Panc1 (cell line): ENCODE measurements at places on chromosomes 13 and 19. TPM values are rescaled to one million over a fixed set of nuclear protein-coding genes. Genes with fewer than 3 reads are reported as not detected.
A peak's percentile ranks its signal among the peaks of the same experiment; 100 is the strongest.

DNA sequence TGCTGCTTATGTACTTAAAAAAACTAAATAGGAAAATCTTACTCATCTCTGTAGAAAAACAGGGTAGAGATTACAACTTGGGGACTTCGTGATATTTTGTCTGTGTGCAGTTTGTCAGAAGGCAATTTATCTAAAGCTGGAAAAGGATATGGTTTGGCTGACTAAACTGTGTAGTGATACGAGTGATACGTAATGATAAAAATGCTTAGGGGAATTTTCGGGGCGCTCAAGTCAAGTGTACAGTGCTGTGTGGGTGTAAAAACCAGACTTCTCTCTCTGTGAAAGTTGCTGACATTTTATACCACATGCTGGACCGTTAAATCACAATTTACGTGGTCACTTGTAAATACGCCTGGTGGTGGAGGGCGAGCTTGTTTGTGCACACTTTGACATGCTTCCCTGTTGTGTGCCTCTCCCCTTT lies 221.7 kb downstream of the KCNRG start:
- no peak overlapping the region for H3K4me3 ChIP-seq
- no peaks in the 10 kb centered on the region for H3K36me3 ChIP-seq
- DNase-seq, result no peak
- H3K4me1 ChIP-seq, result peaks cover 31% of the 10 kb centered on the region
- no peaks in the 10 kb centered on the region for H3K27me3 ChIP-seq

DNA sequence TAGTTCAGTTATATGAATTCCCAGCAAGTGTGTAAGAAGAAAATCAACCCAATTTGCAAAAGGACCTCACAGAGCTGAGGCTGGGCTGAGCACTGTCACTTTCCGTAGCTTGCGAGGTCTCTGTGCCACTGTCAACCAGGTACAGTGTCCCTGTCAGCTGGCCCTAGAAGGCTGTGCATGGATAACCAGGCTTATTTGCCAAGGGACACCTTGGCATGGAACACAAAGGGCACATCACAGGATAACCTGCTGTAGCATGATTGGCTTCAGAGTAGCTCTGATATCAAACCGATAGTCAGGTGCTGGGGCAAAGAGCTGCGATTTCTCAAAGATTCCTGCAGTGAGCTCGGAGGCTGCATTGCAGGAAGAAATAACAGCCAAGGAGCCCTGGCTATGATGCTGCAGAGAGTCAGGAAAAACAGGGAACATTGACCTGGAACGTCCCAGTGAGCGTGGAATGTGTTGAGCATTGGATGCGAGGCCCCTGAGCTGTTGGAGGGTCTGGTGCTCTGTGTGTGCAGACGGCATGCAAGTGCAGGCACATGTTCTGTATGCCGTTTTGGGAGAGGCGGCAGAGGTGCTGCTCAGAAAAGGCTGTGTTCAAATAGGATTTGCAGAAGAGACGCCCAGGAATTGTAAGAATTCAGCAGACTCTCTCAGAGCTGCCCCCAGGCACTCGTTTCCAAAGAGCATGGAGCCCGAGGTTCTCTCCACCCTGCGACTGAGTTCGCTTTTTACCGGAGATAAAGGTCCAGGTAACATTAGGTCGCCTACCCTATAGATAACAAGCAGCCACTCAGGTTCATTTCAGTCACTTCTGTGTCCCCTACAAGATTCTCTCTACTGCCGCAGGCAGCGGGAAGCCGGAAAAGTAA lies 213.5 kb upstream of the IRS2 start:
- no peak overlapping the region for H3K27ac ChIP-seq
- no peaks in the 10 kb centered on the region for H3K36me3 ChIP-seq
- H3K4me3 ChIP-seq, result no peak overlapping the region
- no peak for DNase-seq

DNA sequence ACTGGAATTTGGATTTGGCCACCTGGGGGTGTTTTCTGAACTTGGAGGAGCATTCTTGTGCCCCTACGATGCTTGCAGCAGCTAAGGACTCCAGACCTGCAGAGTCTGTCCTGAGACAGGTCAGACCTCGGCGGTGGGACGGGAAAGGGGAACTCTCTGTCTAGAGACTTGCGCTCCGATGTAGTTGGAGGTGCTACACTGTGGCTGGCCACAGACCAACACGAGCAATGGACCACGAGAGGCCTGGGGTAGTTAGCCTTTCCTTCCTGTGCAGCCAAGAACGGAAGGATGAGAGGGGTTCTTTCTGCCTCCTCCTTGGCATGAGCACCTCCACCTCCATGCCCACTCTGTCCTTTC lies 5.9 kb upstream of the GRAMD1A start:
- no peak overlapping the region for H3K4me3 ChIP-seq
- no peaks in the 10 kb centered on the region for H3K36me3 ChIP-seq
- no peak for DNase-seq
- H3K27ac ChIP-seq, result peak overlapping the region; percentile 55; the same call in 1 of the 2 replicates

DNA sequence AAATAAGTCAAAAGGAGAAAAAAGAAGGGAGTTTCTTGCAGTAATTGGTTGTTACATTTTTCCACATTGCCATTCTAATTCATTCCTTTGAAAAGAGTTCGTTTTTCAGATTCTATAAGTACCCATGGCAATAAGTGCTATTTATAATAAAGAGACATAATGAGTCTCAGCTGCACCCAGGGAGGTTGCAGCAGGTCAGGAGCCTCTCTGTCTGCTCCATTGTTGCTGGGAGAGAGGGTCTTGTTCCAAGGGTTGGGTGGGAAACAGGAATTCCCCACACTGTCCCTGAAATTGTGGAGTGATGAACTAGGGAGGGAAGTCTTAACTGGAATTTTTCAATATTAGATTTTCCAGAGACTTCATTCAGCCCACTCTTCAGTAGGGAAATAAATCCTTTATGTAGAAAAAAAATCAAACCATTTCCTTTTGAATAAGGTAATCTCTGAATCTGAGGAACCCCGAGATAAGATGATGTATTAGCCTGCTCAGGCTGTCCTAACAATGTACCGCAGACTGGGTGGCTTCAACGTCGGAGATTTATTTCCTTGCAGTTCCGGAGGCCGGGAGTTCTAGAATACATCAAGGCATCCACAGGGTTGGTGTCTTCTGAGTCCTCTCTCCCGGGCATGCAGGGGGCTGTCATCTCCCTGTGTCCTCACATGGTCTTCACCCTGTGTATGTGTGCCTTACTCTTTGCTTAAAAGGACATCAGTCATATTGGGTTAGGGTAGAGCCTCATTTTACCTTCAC lies 342.7 kb upstream of the TMTC4 start:
- H3K27me3 ChIP-seq, result no peaks in the 10 kb centered on the region
- H3K36me3 ChIP-seq, result no peaks in the 10 kb centered on the region
- no peak for DNase-seq
- H3K27ac ChIP-seq, result no peak overlapping the region
- H3K4me3 ChIP-seq, result no peak overlapping the region
- H3K4me1 ChIP-seq, result no peaks in the 10 kb centered on the region

ZNF135 gene
- total RNA-seq, result not detected

- no peaks in the 10 kb centered on the region for H3K4me1 ChIP-seq
- peak within 1 kb of the TSS; percentile 33 for H3K4me3 ChIP-seq
- DNase-seq, result peak; percentile 27
- H3K36me3 ChIP-seq, result no peaks in the 10 kb centered on the region
Observed at GRCh38 chr13:85799097-85799582, at the start of gene SLITRK6. SLITRK6 (minus strand) TSS chr13:85799419; CDS start chr13:85796508, 2,911 bp downstream.

DPF1 gene
- 7.5 TPM for total RNA-seq

PGLYRP2 gene
- total RNA-seq, result not detected

PRRG2 gene
- total RNA-seq, result 0.64 TPM

COPE gene
- 177 TPM for total RNA-seq

DNA sequence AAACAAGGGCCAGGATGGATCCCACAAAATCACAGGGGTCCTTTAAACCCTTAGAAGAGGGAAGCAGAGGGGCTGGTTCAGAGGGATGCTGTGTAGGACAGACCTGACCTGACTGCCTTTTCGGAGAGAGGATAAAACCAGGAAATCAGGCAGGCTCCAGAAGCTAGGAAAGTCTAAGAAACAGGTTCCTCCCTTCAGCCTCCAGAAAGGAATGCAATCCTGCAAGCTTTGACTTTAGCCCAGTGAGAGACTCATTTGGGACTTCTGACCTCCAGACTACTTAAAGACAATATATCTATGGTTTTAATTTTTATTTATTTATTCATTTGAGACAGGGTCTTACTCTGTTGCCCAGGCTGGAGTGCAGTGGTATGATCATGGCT lies 5.3 kb downstream of the RAB20 start:
- H3K27me3 ChIP-seq, result no peaks in the 10 kb centered on the region
- peaks cover 8% of the 10 kb centered on the region for H3K4me1 ChIP-seq
- no peaks in the 10 kb centered on the region for H3K36me3 ChIP-seq
- no peak for DNase-seq
- H3K27ac ChIP-seq, result peak overlapping the region; percentile 34; the same call in 1 of the 2 replicates

- H3K27ac ChIP-seq, result no peak overlapping the region
- no peak for DNase-seq
- H3K36me3 ChIP-seq, result peaks cover 9% of the 10 kb centered on the region; the same call in 1 of the 2 replicates
- no peaks in the 10 kb centered on the region for H3K4me1 ChIP-seq
- H3K27me3 ChIP-seq, result no peaks in the 10 kb centered on the region
Observed at GRCh38 chr13:99246100-99246499, 12.1 kb downstream of the GPR18 start.

DNA sequence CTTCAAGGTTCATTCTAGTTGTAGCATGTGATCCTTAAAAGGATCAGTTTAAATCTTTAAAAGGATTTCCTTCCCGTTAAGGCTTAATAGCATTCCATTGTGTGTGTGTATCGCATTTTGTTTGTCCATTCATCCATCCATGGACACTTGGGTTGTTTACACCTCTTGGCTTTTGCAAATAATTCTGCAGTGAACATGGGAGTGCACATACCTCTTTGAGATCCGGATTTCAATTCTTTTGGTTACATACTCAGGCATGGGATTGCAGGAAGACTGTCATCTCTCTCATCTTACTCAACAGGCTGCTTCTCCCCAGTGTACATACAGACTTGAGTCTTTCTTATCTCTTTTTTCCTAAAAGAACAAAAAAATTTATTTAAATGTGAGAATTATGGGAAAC lies 1.2 kb downstream of the RNF113B start:
- H3K4me3 ChIP-seq, result no peak overlapping the region
- no peaks in the 10 kb centered on the region for H3K36me3 ChIP-seq
- H3K27ac ChIP-seq, result peak overlapping the region; percentile 85
- no peaks in the 10 kb centered on the region for H3K27me3 ChIP-seq

GRCh38 chr19:3450796-3451411 lies 29.4 kb downstream of the SMIM24 start:
- peaks cover 6% of the 10 kb centered on the region for H3K4me1 ChIP-seq
- DNase-seq, result peak; percentile 91
- H3K4me3 ChIP-seq, result no peak overlapping the region

GRCh38 chr19:15393963-15394362 lies 14.4 kb upstream of the AKAP8 start:
- H3K36me3 ChIP-seq, result no peaks in the 10 kb centered on the region; the same call in 1 of the 2 replicates
- DNase-seq, result no peak
- no peaks in the 10 kb centered on the region for H3K4me1 ChIP-seq
- no peak overlapping the region for H3K4me3 ChIP-seq
- no peaks in the 10 kb centered on the region for H3K27me3 ChIP-seq

DNA sequence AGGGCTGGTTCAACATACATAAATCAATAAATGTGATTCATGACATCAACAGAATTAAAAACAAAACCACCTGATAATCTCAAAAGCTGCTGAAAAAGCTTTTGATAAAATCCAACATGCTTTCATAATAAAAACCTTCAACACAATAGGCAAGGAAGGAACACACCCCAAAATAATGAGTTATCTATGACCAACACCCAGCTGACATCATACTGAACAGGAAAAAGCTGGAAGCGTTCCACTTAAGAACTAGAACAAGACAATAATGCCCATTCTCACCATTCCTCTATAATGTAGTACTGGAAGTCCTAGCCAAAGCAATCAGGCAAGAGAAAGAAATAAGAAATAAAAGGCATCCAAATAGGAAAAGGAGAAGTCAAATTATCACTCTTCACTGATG lies 116.2 kb upstream of the FREM2 start:
- no peak for DNase-seq
- no peak overlapping the region for H3K27ac ChIP-seq
- no peaks in the 10 kb centered on the region for H3K27me3 ChIP-seq
- H3K36me3 ChIP-seq, result no peaks in the 10 kb centered on the region
